ENCODE measurements at places on chromosomes 2 and 18. TPM values are rescaled to one million over a fixed set of nuclear protein-coding genes. Genes with fewer than 3 reads are reported as not detected.

GRCh38 chr2:218850796-218851195 is 8.8 kb upstream of the WNT6 start:
- DNase-seq, result no peak

Gene RASGRP3
- 50.0 TPM for total RNA-seq

- peak; percentile 72 for DNase-seq
Observed at GRCh38 chr2:17643031-17643615, 102.6 kb downstream of the VSNL1 start.

Gene PDE11A
- 1.2 TPM for total RNA-seq

DNA sequence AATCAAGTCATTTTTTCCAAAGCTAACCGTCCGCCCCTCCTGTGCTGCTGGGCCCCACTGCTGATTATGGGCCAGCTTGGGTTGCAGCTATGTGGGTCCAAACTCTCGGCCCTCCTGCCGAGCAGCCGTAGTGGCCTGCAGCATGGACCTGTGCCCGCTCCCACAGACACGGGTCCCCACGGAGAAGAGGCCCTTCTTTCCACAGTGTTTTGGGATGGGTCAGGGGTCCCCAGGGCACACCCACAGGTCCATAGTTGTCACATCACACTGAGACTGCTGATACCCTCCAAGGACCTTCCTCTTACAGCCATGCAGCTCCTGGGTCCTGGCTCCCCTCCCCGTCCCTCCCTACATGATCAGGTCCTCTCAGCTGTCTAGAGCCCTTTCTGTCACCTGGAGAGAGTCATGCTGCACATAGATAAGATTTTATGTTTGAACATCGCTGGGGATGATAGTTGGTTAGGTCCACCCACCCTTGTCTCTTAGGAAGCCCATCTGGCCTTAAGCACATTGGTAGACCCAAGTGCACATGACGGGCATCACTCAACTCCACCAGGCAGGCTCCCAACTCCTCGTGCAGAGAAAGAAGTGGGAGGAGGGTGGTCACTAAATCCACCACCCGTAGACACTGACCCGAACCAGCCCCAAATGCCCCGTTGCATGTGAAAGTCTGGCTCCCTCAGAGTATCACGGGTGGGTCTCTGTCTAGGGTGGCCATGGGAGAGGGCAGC is 17.5 kb downstream of the GPR55 start:
- no peak for DNase-seq

Gene KCNIP3
- total RNA-seq, result 4.0 TPM

Gene LDAH
- total RNA-seq, result 6.0 TPM

Gene COPS9
- 243 TPM for total RNA-seq
